Hematopoietic multipotent progenitor cell treated with erythropoietin and hydrocortisone succinate and interleukin-3 and kit ligand, for 17 days (in vitro differentiated cells): ENCODE measurements at places on chromosomes 6 and 20.

DNA sequence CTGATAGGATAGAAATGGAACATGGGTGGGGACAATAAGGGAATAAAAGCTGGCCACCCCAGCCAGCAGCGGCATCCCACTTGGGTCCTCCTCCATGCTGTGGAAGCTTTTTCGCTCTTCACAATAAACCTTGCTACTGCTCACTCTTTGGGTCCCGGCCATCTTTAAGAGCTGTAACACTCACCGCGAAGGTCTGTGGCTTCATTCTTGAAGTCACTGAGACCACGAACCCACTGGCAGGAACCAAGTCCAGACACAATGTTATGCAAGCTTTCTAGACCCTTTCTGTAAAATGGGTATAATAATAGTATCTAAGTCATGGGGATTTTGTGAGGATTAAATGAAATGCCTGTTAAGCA, 48.9 kb upstream of the EZR start:
- no peak for DNase-seq

DNA sequence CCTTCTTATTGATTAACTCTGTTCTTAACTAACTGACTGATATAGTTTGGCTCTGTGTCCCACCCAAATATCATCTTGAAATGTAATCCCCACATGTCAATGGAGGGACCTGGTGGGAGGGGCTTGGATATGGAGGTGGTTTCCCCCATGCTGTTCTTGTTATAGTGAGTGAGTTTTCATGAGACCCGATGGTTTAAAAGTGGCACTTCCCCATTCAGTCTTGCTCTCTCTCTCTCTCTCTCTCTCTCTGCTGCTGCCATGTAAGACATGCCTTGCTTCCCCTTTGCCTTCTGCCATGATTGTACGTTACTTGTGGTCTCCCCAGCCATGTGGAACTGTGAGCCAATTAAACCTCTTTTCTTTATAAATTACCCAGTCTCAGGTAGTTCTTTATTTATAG, 81.8 kb upstream of the SPACA1 start:
- no peak for DNase-seq

- DNase-seq = no peak
These were observed 82.2 kb downstream of the CHMP4B start for GRCh38 chr20:33893314-33893713.

- DNase-seq = no peak
These were observed at the start of gene MPIG6B for GRCh38 chr6:31723245-31723979. TSS of gene MPIG6B (plus strand) at chr6:31723373. CDS start at chr6:31723384, 11 bp downstream.

- DNase-seq = no peak
These were observed 8.4 kb downstream of the PSMA7 start for GRCh38 chr20:62134735-62135231.

GRCh38 chr6:26494117-26494516, 6.0 kb upstream of the BTN1A1 start:
- DNase-seq = no peak

DNA sequence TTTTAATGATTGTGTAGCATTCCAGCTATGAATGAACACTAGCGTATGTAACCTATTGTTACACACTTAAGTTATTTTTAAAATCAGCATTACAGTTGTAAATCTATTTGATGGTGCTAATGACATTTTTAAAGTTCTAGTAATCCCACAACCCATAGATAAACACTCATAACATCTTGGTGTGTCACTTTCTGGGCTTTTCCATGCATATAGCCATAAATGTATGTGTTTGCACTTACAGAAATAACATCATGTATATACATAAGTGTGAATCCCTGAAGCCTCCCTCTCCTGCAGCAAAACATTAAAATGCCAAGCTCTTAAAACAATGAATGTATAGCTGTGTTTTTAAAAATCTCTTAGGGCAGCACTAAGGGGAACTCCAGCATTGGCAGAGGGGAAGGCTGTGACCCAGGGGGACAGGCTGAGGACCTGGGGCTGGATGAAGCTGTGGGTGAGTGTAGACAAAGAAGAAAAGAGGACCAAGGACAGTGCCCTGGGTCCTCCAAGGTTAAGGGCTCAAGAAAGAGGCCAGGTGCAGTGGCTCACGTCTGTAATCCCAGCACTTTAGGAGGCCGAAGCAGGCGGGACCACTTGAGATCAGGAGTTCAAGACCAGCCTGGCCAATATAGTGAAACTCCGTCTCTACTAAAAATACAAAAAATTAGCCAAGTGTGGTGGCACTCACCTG, 929 bp upstream of the CENPB start:
- no peak for DNase-seq

DNA sequence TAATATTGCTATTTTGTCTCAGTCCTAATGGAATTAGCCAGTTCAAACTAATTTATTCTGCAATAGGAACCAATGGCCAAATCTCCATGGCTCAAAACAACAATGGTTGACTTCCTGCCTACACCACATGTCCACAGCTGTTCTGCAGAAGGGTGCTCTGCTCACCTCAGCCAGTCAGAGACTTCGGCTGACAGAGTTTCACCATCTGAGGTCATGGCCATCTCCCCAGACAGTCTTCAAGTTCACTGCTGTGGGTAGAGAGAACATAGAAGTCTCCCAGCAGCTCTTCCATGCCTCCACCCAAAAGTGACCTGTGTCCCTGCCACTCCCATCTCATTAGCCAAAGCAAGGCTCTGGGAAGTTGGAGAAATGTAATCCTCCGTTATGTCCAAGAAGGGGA, 65.1 kb upstream of the FOXC1 start:
- DNase-seq = no peak

- DNase-seq = no peak
These were observed 91.3 kb downstream of the FILIP1 start for GRCh38 chr6:75402296-75402695.

DNA sequence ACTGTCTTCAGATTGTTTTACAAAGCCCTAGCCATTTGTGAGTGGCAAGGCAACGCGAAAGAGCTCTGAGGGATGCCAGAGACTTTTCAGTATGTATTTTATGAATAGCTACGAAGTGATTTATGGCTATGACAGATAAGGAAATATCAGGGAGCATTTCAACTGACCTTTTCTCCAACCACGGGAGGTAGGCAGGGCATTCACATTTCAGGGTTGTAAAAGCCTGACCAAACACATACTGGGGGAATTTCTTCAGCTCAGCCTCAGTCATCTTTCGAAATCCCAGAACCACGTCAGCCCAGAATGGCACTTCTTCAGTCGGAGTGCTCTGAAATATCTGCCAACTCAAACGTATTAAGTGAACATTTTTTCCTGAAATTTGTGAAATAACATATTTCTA, 10.8 kb downstream of the DDO start:
- DNase-seq = no peak

GRCh38 chr6:49541210-49541724, 9.2 kb upstream of the C6orf141 start:
- no peak for DNase-seq

DNA sequence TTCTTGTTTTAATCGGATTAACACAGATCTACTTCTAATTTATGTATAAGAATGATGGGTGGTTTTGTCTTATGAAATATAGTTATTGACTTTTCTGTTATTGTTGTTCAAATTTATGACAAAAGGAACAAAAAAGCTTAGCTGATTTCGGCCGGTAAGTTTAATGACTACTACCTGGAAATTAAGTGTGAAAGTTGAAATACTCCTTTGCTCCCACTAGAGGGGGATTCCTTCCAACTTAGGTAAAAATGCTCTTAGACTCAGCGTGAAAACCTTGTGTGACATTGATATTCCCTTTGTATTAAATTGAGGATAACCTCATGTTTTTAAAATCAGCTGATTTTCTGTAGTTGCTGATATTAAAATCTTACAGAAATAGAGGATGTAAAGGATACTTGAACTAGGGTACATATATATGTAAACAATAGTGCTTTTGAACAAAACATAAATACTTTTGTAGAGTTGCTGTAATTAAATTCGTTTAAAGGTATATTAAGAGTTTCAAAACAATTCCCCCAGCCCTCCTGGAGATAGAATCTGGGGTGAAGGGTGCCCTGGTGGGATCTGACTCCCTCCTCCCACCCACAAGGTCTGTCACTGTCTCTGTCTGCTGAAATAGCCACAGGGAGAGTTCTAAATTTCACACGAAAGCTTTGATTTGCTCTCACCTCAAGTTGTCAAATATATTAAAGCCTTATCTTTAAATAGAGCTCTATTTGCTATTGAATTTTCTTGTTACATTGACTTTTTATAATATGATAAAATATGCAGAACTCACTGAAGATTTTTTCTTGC, 257.5 kb downstream of the ARID1B start:
- DNase-seq = peak; percentile 63

- DNase-seq = no peak
These were observed 97.4 kb upstream of the JARID2 start for GRCh38 chr6:15148356-15148946.

DNA sequence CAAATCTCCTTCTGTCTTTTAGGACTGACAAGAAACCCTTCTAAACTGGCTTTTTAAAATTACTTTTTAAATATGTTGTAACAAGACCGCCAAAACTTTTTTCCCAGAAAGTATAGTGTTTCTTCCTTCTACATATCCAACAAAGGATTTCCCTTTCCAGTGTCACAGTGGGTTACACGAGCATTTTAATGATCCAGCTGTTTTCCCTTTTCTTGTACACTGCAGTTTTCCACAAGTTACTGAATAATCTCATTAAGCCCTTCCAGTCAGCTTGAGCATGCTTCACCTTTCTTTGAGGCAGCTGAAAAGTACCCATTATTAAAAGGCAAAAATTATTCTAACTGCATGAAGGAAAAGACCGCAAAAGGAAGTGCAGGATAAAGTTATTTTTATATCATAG, 48.6 kb downstream of the CD24 start:
- no peak for DNase-seq

- DNase-seq = no peak
These were observed 6.2 kb upstream of the BANF2 start for GRCh38 chr20:17693444-17694001.

GRCh38 chr20:62805711-62806382, 1.2 kb downstream of the OGFR start:
- no peak for DNase-seq

GRCh38 chr6:126176282-126176681, 163.6 kb upstream of the CENPW start:
- DNase-seq = no peak

DNA sequence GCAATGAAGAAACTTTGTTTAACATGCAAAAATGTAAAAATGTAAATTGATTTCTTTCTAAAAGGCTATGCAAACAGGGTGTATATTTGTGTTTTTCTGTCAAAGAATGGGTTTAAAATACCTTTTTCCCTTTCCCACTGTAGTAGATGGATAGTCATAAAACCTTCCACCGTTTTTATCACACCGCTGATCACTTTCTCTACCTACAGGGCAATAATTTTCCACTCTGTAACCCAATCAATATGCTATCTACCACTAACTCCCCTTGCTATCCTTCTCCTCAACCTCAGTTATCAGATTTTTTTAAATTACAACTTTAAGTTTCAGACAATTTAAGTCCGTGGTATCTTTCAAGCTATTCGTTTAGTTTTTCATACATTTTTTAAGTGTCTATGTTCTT, 91.4 kb upstream of the ARID1B start:
- no peak for DNase-seq

GRCh38 chr6:46505693-46506512, 14.7 kb upstream of the RCAN2 start:
- no peak for DNase-seq

- no peak for DNase-seq
These were observed 464.3 kb downstream of the EPM2A start for GRCh38 chr6:145271040-145271439.

- no peak for DNase-seq
These were observed 90.5 kb upstream of the EPB41L1 start for GRCh38 chr20:36063916-36064657.

DNA sequence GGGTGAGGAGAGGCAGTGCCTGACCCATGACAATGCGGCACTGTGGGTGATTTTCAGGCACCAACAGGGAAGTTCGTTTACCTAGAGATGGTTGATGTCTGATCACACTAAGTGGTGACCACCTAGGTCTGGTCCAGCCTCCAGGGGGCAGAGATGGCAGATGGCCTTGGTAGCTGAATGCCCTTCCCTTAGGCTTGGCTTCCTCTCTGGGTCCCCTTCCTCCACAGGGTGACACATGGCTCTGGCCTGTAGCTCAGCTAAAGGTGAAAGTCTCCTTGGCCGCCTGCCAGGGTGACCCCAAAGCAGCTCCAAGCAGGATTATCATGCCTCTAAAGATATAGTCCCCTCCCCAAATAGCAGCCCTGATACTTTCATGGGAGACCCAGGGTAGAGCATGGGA, 6.4 kb downstream of the GDAP1L1 start:
- DNase-seq = no peak

- no peak for DNase-seq
These were observed 5.9 kb upstream of the NQO2 start for GRCh38 chr6:2993755-2994317.

- no peak for DNase-seq
These were observed 50.3 kb upstream of the CDKAL1 start for GRCh38 chr6:20483887-20484497.

DNA sequence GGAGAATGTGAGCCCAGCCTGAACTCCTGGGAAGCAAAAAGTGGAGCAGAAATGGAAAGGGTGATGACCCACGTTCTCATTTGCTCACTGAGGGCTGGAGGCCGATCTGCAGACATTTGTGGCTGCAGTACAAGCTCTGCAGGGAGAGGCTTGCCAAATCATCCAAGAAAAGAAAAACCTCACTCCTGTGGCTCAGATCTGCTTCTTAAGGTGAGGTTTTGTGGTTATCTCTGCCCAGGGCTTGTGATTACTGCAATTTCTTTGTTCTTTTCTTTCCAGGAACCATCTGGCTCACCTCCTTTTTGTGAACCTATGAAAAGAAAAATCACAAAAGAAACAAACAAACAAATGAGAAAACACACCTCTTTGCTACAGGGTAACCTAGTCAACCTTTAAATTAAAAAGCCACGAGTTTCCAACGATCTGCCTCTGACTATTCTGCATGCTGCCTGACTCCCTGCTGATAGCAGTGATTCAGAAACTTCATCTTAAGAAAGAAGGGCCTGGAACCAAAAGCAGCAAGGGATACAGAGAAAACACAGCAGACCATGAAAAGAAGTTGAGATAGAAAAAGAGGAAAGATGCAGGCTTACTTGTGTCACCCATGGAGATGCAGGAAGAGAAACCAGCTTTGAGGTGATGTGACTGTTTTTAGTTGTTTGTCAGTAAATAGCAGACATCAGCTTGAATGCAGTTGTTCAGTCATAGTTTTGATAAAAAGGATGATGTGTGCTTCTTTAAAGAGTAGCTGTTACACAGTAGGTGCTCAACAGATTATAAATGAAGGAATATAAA, 165.1 kb downstream of the LMBRD1 start:
- DNase-seq = no peak

DNA sequence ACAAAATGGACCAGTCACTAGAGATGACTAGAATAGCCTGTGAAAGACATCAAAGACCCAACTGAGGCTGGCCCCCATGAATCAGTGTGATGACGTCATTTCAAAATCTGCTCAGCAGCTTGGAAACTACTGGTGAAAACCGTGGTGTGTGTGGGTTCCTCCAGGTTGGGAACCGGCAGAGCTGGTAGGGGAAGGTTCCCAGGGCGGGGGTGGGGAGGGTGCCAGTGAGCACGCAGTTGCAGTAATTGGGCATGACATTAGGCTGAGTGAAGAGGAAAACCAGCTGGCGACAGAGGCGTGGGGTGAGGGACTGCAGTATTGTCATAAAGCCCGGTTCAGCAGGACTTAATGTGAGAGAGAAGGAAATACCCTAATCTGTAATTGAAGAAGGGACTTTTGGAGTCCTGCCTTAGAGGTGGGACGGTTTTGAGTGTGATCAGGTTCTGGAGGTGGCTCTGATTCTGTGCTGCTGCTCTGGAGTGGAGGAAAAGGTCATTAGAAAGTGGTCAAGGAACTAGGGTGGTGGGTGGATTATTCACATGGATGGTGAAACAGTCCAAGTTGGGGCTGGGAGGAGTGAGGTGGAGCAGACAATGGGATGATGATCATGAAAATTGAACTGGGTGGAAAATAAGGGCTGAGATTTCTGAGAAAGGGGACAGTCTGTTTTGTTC, 52.0 kb upstream of the MTHFD1L start:
- no peak for DNase-seq

- DNase-seq = no peak
These were observed 86.8 kb downstream of the CDK19 start for GRCh38 chr6:110728501-110728900.
